ENCODE measurements at places on chromosomes 7 and 10. TPM values are rescaled to one million over a fixed set of nuclear protein-coding genes. Genes with fewer than 3 reads are reported as not detected.
A peak's percentile ranks its signal among the peaks of the same experiment; 100 is the strongest.

DNA sequence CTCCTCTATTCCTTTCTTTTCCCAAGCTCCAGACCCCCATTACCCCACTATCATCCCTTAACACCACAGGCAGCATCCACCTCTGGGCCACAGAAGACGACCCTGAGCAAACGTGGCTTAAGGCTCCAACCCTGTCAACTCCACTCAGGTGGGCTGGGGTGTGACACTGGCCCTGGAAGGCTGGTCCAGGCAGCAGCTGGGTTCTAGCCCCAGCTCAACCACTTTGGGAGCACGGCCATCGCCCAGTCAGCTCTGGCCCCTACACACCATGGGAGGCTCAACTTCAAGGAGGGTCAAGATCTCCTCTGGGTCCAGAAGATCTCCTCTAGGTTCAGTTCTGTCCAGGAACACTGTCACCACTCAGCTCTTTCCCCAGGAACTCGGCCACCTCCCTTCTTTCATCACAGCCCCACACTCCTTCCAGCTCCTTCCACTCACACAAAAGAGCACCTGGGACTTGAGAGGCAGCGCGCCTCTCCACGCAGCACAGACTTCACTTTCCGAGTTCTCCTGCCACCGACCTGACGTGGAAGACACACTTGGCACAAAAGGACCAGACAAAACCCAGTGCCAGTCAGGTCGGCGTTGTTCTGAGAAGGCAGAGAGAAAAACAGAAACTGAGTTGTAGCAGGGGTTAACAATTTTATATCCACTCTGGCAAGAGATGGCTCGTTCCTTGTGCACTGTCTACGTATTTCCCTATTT, 84.1 kb downstream of the CTBP2 start:
- DNase-seq, result no peak
- H3K4me3 ChIP-seq, result no peak overlapping the region
- no peaks in the 10 kb centered on the region for H3K36me3 ChIP-seq
- H3K27ac ChIP-seq, result no peak overlapping the region

GRCh38 chr7:122791959-122792545, 89.3 kb upstream of the RNF148 start:
- H3K27me3 ChIP-seq, result no peaks in the 10 kb centered on the region
- no peak overlapping the region for H3K4me3 ChIP-seq
- H3K27ac ChIP-seq, result no peak overlapping the region
- no peaks in the 10 kb centered on the region for H3K36me3 ChIP-seq

DNA sequence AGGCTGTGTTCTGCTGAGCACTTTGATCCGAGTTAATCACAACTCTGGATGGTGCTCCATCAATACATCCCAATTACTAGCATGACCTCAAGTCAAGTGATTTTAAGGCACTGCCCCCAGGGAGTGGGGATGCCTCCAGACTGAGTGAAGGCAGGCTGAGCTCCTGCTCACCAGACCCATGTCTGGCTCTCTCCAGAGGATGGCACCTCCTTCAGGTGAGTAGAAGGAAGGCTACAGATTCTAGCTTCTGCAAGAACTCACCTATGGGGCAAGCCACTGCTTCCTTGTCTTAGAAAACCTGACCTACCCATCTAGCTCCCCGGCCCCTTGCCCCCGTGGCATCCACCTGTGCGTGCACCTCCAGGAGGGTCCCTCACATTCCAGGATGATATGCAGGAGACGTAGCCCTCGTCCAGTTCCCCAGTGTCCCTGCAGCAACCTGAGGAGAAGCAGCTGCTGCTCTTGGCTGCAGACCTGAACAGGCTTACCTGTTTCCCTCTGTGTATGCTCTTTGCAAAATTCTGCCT, 390.3 kb downstream of the GRID1 start:
- H3K4me1 ChIP-seq, result no peaks in the 10 kb centered on the region
- no peak for DNase-seq
- no peak overlapping the region for H3K27ac ChIP-seq
- H3K36me3 ChIP-seq, result no peaks in the 10 kb centered on the region

GRCh38 chr10:100868382-100868781, 44.4 kb upstream of the SLF2 start:
- H3K36me3 ChIP-seq, result no peaks in the 10 kb centered on the region
- H3K4me3 ChIP-seq, result no peak overlapping the region
- peaks cover 2% of the 10 kb centered on the region for H3K4me1 ChIP-seq
- no peak for DNase-seq
- peaks cover 28% of the 10 kb centered on the region for H3K27me3 ChIP-seq

DNA sequence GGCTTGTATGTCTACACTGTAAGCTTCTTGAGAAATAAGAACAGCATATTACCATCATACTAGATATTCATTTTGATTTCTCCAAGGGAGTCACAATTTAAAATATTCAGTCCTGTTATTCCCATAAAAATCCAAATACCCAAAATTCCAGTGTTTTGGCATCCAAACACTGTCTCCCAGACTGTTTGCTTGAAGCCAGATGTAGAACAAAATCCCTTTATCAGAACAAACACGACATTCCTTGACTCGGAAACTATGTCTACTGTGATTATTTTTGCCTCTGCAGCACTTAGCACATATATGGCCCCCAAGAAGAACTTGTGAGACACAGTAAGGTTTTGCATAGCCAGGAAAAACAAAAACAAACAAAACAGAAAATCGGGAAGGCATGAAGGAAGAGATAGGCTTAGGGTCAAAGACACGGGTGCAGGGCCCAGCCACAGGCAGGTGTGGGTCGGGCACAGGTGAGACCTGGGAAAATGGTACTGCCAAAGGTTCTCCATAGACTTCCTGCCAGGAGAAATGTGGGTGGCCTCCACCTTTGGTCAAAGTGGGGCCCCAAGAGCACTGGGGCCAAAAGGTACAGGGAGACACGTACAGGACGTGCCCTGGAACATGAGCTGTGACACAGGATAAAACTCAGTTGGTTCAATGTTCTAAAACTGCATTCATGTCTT, 36.5 kb downstream of the CPXM2 start:
- no peaks in the 10 kb centered on the region for H3K36me3 ChIP-seq
- DNase-seq, result no peak
- H3K4me3 ChIP-seq, result no peak overlapping the region
- H3K27me3 ChIP-seq, result no peaks in the 10 kb centered on the region
- H3K4me1 ChIP-seq, result no peaks in the 10 kb centered on the region
- H3K27ac ChIP-seq, result no peak overlapping the region

DNA sequence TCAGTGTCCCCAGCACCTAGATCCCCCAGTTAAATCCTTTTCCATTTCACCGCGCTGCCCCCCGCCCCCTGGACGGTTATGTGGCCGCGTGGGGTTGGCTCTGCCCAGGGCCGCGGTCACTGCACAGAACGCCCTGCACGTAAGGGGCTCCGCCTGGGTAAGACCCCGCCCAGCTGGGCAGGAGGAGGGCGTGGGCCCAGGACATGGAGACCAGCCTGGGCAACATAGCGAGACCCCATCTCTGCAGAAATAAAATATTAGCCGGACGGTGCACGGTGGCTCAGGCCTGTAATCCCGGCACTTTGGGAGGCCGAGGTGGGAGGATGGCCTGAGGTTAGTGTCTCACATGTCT, 650 bp upstream of the ZFAND2A start:
- H3K4me1 ChIP-seq, result peaks cover 25% of the 10 kb centered on the region
- H3K27ac ChIP-seq, result peak overlapping the region; percentile 87
- DNase-seq, result no peak

RSPH10B2 gene
- total RNA-seq, result 0.24 TPM

DNA sequence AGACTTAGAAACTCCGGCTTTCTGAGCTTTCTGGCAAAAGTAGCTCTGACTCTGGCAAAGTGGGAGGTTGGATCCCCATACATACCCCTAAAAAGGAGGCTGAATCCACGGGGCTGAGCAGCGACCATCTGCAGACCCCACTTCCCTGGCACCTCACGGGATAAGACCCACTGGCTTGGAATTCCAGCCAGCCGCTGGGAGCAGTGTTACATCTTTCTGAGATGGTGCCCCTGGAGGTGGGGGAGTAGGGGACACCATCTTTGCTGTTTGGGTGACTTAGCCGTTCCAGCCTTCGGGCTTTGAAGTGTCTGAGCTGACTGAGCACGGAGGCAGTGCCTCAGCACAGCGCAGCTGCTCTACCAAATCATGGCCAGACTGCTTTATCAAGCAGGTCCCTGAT, 45.0 kb upstream of the GRM3 start:
- H3K4me3 ChIP-seq, result no peak overlapping the region
- no peak for DNase-seq
- H3K27me3 ChIP-seq, result no peaks in the 10 kb centered on the region
- no peak overlapping the region for H3K27ac ChIP-seq
- H3K4me1 ChIP-seq, result no peaks in the 10 kb centered on the region

OPALIN gene
- total RNA-seq, result not detected

LRRTM3 gene
- total RNA-seq, result not detected

GRCh38 chr7:66630531-66630930, 1.9 kb downstream of the KCTD7 start:
- no peaks in the 10 kb centered on the region for H3K27me3 ChIP-seq
- H3K27ac ChIP-seq, result no peak overlapping the region
- H3K4me1 ChIP-seq, result peaks cover 49% of the 10 kb centered on the region
- peaks cover 5% of the 10 kb centered on the region for H3K36me3 ChIP-seq
- peak overlapping the region; percentile 60 for H3K4me3 ChIP-seq
- peak; percentile 18 for DNase-seq

GRCh38 chr10:69425511-69426298, 9.0 kb upstream of the TACR2 start:
- H3K4me3 ChIP-seq, result no peak overlapping the region
- H3K4me1 ChIP-seq, result peaks cover 49% of the 10 kb centered on the region
- H3K27ac ChIP-seq, result peak overlapping the region; percentile 54
- peak; percentile 35 for DNase-seq

DNA sequence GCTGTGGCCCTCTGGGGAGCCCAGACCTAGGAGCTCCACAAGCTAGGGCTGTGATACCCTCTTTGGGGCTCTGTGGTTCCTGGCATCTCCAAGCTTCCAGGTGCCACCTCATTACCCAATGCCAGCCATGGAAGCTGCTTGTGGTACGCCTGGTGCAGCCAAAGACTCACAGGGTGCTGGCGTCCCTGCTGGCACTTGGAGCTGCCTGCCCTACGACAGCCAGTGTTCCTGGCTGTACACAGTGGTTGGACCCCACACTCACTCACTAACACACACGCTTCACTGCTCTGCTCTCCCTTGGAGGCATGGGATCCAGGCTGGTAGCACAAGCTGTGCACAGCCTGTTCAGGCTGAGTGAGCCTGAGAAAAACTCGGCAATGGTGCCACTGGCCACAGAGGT, 894.1 kb upstream of the PHF14 start:
- no peaks in the 10 kb centered on the region for H3K36me3 ChIP-seq
- H3K4me1 ChIP-seq, result no peaks in the 10 kb centered on the region
- no peaks in the 10 kb centered on the region for H3K27me3 ChIP-seq
- H3K4me3 ChIP-seq, result no peak overlapping the region
- no peak overlapping the region for H3K27ac ChIP-seq

GRCh38 chr10:60209874-60210570, 179.7 kb downstream of the ANK3 start:
- peaks cover 20% of the 10 kb centered on the region for H3K4me1 ChIP-seq
- peaks cover 15% of the 10 kb centered on the region for H3K36me3 ChIP-seq
- DNase-seq, result no peak
- H3K4me3 ChIP-seq, result no peak overlapping the region
- H3K27ac ChIP-seq, result peak overlapping the region; percentile 5

- no peaks in the 10 kb centered on the region for H3K36me3 ChIP-seq
- no peak overlapping the region for H3K4me3 ChIP-seq
- H3K27me3 ChIP-seq, result no peaks in the 10 kb centered on the region
- no peaks in the 10 kb centered on the region for H3K4me1 ChIP-seq
- H3K27ac ChIP-seq, result no peak overlapping the region
- DNase-seq, result no peak
These were observed 18.0 kb downstream of the VSTM2A start for GRCh38 chr7:54560198-54560597.

DGKI gene
- 7.0 TPM for total RNA-seq

- no peaks in the 10 kb centered on the region for H3K36me3 ChIP-seq
- DNase-seq, result no peak
- H3K27me3 ChIP-seq, result peaks cover 3% of the 10 kb centered on the region
- H3K27ac ChIP-seq, result no peak overlapping the region
- H3K4me3 ChIP-seq, result no peak overlapping the region
These were observed 25.3 kb downstream of the EPHB4 start for GRCh38 chr7:100801833-100802568.

CUBN gene
- 0.31 TPM for total RNA-seq

TLL2 gene
- total RNA-seq, result not detected

DNA sequence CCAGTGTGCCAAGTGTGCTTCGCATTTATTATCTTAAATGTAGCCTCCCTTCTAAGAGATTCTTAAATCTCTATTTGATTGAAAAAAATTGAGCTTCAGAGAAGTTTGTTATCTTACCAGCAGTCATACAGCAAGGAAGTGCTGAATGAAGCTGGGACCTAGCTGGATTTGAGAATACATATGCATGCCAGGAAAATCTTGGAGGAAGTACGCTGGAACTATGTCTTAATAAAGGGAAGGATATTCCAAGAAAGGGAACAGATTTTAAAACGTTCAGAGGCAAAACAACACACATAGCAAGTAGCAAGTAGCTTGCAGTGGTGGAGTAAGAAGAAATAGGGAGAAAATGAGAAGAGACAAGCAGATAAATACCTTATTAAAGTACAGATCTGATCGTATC, 1.5 kb downstream of the CFAP70 start:
- H3K4me1 ChIP-seq, result peaks cover 14% of the 10 kb centered on the region
- DNase-seq, result no peak
- H3K27ac ChIP-seq, result no peak overlapping the region
- H3K36me3 ChIP-seq, result peaks cover 2% of the 10 kb centered on the region
- no peaks in the 10 kb centered on the region for H3K27me3 ChIP-seq

- H3K4me1 ChIP-seq, result peaks cover 8% of the 10 kb centered on the region
- no peak for DNase-seq
- H3K36me3 ChIP-seq, result peaks cover 2% of the 10 kb centered on the region
- H3K4me3 ChIP-seq, result no peak overlapping the region
- H3K27me3 ChIP-seq, result peaks cover 3% of the 10 kb centered on the region
These were observed 3.3 kb upstream of the OR2F2 start for GRCh38 chr7:143931739-143932138.

PDE6C gene
- total RNA-seq, result not detected

DNA sequence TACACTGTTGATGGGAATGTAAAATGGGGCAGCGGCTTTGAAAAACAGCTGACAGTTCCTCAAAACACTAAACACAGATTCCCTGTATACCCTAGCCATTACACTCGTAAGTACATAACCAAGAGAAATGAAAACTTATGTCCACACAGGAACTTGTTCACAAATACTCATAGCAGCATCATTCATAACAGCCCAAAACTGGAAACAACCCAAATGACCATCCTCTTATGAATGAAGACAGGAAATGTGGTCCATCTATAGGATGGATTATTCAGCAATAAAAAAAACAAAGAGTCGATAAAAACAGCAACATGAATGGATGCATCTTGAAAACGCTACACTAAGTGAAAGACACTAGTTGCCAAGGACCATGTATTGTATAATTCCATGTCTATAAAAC, 23.7 kb downstream of the NMT2 start:
- H3K27ac ChIP-seq, result no peak overlapping the region
- H3K4me1 ChIP-seq, result peaks cover 54% of the 10 kb centered on the region
- no peak overlapping the region for H3K4me3 ChIP-seq
- no peak for DNase-seq
- no peaks in the 10 kb centered on the region for H3K27me3 ChIP-seq
- peaks cover 5% of the 10 kb centered on the region for H3K36me3 ChIP-seq

- no peaks in the 10 kb centered on the region for H3K27me3 ChIP-seq
- H3K4me3 ChIP-seq, result no peak overlapping the region
- H3K36me3 ChIP-seq, result peaks cover 19% of the 10 kb centered on the region
- no peaks in the 10 kb centered on the region for H3K4me1 ChIP-seq
- DNase-seq, result no peak
These were observed 26.3 kb upstream of the TMEM236 start for GRCh38 chr10:17725703-17726102.

CYP3A4 gene
- total RNA-seq, result not detected

Measured in activated CD4-positive, alpha-beta memory T cell treated with anti-CD3 and anti-CD28 coated beads for 36 hours (primary cell).